ENCODE measurements at places on chromosomes 13 and 19.

DNA sequence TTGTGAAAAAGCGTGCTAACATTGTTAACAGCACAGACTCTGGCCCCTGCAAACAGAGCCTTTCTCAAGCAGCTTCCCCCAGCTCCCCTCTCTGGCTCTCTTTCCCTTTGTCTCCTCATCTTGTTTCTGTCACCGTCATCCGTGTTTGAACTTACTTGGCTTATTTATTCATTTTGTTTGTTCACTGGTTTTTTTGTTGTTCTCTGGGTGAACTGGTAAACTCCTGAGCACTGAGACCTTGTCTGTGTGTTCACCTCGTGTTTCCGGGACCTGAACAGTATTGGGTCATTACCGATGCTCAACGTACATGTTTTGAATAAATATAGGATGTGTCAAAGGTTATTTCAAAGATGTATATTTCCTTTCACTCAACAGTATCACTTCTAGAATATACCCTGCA, 92.4 kb upstream of the USP29 start:
- no peak for DNase-seq

DNA sequence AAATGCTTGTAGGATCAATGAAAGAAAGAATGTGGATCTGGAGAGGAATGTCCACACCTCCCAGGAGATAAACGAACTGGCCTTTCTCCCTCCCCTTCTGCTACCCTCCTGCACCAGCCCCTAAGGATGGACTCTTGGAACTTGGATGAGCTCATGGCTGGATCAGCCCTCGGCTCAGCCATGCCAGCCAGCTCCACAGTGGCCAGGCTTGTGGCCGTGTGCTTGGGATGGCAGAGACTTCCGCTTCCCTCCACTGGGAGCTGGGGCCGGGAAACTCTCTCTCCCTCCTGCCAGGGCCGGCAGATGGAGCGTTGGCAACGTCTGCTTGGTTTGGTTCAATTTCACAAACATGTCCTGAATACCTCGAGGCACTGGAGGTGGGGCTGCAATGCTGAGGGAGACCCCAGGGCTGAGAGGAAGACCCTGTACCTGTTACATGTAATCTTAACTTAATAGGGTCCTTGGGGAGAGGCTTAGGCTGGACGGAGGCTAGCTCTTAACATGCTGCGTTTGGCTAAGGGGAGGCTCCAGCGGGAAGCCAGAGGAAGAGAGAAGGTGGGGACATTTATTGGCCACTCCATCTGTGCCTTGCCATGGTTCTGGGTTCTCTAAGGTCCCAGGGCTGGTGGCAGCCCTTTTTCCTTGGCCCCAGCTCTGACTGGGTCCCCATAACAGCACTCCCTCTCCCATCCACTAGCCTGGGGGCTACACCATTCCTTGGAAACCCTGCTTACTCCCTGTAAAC, 152.5 kb downstream of the IER2 start:
- DNase-seq = no peak

DNA sequence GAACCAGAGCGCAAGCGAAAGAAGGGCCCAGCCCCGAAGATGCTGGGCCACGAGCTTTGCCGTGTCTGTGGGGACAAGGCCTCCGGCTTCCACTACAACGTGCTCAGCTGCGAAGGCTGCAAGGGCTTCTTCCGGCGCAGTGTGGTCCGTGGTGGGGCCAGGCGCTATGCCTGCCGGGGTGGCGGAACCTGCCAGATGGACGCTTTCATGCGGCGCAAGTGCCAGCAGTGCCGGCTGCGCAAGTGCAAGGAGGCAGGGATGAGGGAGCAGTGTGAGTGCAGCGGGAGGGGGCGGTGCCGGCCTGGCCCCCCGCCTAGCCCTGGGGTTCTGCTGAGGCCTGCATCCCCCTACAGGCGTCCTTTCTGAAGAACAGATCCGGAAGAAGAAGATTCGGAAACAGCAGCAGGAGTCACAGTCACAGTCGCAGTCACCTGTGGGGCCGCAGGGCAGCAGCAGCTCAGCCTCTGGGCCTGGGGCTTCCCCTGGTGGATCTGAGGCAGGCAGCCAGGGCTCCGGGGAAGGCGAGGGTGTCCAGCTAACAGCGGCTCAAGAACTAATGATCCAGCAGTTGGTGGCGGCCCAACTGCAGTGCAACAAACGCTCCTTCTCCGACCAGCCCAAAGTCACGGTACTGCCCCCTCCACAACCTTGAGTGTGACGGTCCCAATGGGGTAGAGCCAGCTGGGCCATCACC, 2.1 kb downstream of the NR1H2 start:
- DNase-seq = peak; percentile 36

- no peak for DNase-seq
Measured at GRCh38 chr19:9823816-9824215, 3.9 kb upstream of the UBL5 start.

DNA sequence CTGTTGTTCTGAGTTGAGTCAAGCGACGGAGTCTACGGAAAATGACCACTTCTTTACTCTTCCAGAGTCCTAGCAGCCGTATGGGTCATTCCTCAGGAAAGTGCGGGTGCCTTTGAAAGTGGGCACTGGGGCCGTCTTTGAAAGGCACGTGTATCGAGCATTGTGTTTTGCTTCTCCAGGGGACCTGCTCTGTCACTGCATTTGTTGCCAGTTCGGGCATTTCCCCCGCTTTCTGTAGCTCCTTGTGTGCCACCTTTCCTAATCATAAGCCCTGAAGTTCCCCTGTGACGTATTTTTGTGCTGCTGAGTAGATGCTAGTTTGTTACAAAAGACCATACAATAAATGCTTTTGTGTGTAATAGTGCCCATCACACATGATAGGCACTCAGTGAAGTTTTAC, 24.4 kb downstream of the SPATA13 start:
- DNase-seq = no peak

DNA sequence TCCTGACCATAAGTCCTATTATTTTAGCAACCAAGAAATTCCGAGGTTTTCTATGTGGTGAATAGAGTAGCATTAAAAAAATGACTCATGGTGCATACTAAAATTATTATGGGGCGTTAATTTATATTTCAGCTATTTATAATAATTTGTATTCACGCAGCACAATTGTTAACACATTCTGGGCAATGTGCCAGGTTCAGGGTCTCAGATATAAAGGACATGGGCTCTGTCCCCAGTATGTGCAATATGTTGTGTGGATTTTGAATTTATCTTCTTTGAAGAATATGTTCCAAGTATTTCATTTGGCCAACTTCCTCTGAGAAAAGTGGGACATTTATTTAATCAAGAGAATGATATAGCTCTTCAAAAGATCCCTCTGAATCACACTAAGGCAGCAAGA, 1434.7 kb upstream of the PRR20A start:
- no peak for DNase-seq

DNA sequence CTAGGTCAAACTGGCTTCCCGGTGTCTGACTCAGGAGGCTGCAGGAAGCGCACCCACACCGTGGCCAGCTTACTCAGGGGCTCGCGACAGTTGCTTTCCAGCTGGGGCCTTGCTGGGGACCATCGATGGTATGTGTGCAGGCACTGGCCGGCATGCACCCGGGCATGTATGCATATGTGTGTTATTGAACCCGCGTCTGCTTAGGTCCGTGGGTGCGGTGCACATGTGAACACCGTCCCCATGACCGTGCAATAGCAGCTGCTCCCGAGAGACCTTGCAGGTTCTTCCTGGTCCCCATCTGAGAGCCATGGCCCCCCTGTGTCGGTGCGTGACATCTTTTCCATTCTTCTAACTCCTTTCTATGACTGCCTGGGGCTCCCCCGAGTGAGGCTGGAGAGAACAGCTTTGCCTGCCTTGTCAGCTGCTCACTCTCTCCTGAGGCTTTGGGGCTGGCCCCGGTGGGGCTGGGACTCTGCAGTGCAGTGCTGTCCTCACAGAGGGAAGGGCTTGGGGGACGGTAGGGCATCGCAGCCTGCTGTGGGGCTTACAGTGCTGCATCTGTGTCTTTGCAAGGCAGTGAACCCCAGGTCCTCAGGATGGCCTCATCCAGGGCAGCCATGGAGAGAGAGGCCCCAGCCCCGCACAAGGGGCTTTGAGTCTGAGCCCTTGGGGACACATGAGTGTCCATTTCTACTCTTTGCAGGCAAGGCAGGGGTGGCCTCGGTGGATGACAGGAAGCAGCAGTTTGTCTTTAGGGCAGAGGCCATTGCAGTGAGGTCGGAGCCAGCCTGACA, 65.1 kb downstream of the CHST8 start:
- no peak for DNase-seq

DNA sequence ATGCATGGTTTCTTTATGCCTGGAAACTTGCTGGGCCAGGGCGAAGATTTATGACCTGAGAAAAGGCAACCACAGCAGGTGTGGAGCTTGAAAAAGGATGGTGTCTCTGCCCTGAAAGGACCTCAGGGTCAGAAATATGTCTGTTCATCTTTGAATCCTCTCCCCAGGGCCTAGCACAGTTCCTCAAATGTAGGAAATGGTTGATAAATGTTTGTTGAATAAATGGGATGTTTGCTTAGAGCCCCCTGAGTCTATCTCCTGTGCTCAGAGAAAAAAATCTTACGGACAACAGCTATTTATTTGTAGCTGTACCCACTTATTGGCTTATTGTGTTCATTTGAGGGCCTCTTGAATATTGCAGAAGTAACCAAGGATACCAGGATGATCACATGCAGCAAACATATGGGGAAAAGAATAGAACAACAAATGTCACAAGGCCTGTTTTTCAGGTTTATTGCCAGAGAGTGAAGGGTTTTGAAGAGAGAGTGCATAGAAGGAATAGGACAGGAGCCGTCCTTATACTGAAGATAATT, 114.5 kb downstream of the KLF5 start:
- DNase-seq = no peak

DNA sequence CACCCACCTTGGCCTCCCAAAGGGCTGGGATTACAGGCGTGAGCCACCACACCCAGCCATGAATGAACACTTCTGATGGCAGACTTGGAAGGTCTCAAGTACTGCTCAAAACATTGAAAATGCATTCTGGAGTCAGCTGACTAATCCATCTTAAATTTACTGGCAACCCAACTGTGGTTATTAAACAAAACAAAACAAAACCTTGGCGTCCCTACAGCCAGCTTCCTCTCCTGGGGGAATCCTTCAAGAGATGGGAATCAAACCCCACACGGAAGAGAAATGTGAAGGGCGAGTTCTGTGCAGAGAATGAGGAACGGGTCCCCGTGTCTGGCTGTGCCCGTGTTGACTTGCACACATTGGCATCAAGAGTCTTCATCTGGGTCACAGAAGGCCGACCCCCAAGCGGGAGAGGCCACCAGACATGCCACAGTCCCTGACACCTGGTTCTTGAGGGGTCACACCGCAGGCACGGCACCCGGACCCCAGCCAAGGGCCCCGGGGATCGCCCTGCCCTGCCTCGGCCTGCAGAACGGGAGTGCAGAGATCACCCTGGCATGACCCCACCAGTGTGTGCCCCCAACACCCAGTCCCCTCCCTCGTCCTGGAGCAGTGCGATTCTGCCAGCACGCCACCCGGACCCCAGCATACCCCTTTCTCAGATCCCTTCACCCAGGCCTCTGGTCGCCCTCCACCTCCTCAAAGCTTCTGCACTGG, 3.2 kb downstream of the MAP2K2 start:
- no peak for DNase-seq

- no peak for DNase-seq
Measured at GRCh38 chr13:109761695-109762094, 24.7 kb downstream of the IRS2 start.

DNA sequence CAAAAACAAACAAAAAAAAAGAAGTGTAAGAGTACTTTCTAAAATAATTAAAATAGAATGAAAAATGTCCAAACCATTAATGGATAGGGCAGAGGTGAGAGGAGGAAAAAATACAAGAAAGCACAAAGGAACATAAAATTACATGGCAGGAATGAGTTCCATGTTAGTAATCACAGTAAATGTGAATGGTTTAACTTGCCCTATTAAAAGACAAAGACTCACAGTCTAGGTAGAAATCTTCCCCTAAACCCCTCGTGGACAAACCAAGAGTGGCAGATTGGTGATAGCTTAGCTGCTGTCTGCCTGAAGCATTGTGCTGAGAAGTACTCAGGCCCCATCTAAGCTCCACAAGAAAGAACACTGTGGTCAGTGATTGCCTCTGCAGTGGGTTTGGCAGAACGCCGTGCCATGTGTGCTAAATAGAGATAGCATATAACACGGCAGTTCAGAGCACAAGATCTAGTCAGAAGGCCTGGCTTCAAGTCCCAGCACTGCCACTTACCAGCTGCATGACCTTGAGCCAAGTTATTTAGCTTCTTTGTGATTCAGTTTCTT, 103.5 kb downstream of the DPF1 start:
- DNase-seq = no peak

DNA sequence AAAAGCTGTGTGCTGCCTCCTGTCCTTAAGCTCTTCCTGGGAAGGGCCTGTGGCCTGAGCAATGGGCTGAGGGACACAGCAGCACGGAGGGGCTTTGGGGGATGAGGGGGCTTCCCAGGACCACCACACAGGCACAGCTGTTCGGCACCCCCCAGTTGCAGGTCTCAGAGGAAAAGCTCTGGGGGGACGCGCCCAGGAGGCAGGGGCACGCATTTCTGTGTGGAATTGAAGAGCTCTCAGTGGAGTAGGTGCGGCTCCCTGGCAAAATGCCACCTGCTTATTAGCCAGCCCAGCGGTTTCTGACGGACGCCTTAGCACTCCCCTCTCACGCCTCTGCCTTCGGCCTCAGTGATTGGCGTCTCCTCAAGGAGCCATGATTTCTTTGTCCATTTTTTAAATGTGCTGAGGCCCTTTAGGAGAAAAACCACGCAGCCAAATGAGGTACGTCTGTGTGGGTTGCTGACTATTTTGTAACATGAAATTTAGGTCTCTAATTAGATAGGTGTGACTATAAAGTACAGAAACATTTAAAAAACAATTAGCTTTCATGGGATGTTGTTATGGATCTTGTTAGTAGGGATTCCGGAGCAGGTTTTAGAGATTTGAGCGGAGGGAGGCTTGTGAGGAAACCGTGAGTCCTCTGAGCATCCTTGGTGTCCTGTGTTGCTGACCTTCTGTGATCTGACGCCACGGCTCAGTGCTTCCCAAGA, 4.0 kb downstream of the MCF2L start:
- no peak for DNase-seq

GRCh38 chr13:113544071-113544891, 40.3 kb upstream of the TFDP1 start:
- no peak for DNase-seq

GRCh38 chr13:43933378-43933777, 53.7 kb downstream of the LACC1 start:
- no peak for DNase-seq

DNA sequence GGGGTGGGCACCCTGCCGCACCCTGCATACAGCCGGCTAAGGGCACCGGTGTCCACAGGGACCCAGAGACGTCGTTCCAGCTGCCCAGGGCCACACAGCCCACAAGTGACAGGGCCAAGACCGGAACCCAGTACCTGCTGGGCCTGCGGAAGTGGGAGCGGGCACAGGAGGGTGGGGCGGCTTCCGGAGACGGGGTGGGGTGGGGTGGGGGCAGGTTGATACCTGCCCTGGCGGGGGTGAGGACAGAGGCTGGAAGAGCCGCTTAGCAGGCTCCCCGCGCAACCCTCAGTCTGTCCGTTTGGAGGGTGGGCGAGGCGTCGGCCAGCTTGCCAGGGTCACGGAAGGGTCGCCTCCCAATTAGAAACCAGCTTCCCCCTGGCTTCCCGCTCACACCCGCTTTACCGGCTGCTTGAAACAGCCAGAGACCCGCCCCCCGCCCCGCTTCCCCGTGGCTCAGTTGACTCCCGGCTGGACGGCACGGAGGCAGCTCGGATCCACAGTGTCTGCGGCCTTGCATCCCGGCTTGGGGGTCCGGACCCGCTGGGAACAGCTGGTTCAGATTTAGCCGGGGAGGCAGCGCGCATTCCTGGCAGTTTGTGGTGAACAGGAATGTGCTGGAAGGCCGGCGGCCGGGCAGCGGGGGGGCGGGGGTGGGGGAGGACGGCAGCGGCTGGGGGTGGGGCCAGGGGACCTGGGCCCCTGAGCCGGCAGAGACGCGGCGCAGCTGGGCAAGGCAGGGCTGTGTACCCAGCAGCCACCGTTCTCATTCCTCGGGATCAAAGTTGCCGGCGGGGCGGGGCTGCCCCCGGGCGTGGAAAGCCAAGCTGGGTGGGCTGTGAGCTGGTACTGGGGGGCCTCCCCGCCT, 1.9 kb downstream of the CNN2 start:
- DNase-seq = peak; percentile 65
